HCT116 (cell line): ENCODE measurements at places on chromosomes 12 and 14.

- DNase-seq: no peak
These were observed 225.6 kb downstream of the EFCAB11 start for GRCh38 chr14:89728964-89729363.

GRCh38 chr12:31118347-31119191, 44.9 kb downstream of the DDX11 start:
- peak; percentile 12 for DNase-seq

DNA sequence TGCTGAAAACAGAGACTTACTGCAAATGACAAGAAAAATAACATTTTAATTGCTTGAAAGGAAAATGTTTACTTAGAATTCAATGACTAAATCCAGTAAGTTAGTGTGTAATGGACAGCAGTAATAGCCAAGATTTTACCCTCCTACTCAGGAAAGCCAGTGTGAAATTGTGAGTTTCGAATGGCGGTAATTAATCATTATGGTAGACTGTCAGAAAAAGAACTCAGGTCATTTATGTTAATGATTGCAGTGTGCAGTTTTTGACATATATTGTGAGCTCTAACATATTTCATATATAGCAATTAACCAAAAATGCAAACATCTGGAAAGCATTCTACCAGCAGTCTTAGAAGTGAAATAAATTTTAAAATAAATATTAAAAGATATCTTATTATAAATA, 60.3 kb downstream of the PDZRN4 start:
- no peak for DNase-seq

- DNase-seq: peak; percentile 53
These were observed 51.7 kb upstream of the KICS2 start for GRCh38 chr12:64273527-64274403.

- DNase-seq: peak; percentile 84
These were observed 232.1 kb downstream of the MSRB3 start for GRCh38 chr12:65510584-65511050.

DNA sequence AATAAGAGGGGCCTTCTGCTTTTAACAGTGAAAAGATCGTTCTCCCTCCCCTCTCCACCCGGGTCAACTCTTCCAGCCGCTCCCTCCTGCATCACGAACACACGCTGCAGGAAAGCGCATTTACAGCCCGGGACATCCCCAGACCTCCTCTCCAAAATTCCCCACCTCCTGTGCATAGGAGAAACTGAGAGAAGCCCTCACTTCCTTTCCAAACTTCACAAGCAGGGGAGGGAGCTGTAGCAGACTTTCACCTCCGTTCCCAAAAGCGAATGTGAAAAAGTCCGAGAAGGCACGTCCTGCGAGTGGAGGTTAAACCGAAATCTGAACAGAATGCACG, 513 bp downstream of the BCAT1 start:
- no peak for DNase-seq

DNA sequence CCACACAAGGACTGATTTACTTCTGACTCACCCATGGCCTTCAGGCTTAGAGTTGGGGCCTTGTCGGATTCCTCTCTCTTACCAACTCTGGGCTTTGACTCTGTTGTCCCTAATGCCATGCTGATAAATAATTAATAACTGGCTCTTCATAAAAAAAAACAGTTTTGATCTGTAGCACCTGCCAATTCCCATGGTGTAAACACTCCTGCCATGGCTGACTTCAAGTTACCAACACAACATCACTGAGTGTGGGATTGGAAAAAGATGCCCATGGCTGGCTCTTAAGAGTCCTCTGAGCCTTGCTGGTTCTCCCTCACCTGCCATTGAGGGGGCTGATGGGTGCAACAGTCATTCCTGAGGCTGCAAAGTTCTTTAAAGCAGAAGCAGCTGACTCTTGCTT, 104.8 kb downstream of the KIF26A start:
- DNase-seq: no peak

GRCh38 chr12:114852976-114853529, 169.1 kb upstream of the TBX3 start:
- DNase-seq: no peak

GRCh38 chr14:69226178-69226577, 33.8 kb upstream of the GALNT16 start:
- DNase-seq: no peak

DNA sequence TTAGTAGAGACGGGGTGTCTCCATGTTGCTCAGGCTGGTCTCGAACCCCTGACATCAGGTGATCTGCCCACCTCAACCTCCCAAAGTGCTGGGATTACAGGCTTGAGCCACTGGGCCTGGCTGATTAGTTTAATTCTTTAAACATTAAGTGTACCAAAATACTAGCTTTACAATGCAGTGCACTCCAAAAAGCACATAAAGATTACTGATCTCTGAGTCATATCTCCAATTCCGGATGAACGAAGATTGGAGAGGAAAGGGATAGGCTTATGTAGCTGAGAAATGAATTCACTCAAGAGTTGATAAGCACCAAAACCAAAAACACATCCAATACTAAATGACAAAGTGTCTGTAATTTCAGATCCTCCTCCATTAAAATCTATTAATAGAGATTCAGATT, 15.1 kb downstream of the NAV3 start:
- DNase-seq: no peak

- no peak for DNase-seq
These were observed 209.7 kb upstream of the FAR2 start for GRCh38 chr12:28939427-28939826.

GRCh38 chr14:68552602-68553001, 240.3 kb downstream of the ZFP36L1 start:
- no peak for DNase-seq

GRCh38 chr14:93369713-93370266, 22.8 kb downstream of the COX8C start:
- no peak for DNase-seq

DNA sequence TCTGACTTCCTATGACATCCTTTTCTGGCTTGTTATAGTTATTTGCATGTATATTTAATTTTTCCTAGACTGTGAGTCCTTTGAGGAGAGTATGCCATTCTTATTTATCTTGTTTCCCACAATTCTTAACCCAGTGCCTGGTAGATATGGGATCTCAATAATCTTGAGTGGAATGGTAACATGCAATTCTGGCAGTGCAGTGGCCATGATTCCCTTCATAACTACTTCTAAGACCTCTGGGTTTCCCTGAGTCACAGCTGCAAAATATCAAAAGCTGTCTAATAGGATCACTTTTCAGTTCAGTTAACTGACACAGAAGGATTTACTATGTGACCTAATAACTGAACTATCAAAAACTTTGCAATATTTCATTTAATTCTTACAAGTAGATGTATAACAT, 135.0 kb downstream of the ADAMTS20 start:
- no peak for DNase-seq

- DNase-seq: peak; percentile 65
These were observed 202.0 kb downstream of the PPM1H start for GRCh38 chr12:62732861-62733427.

- no peak for DNase-seq
These were observed 45.1 kb downstream of the PRORP start for GRCh38 chr14:35167496-35167895.

- no peak for DNase-seq
These were observed 5.0 kb upstream of the SLC4A8 start for GRCh38 chr12:51419425-51420193.

DNA sequence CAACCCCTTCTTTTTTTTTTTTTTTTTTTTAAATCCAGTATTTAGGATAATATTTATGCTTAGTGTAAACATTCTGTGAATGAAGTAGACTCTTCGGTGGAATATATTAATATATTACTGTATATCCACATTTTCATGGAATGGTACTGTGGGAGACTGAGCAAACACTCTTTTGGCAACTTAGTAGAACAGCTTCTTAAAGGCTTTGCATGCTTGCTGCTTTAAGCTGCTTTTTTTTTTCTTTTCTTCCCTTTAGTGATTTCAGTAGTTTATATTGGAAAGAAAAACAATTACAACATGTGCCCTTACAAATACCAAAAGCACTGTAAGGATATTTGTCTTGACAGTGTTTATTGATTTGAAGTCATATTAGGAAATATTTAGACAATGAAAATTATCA, 78.9 kb downstream of the AEBP2 start:
- DNase-seq: no peak

- DNase-seq: peak; percentile 41
These were observed 47.9 kb downstream of the PPP1R12A start for GRCh38 chr12:79886917-79887519.

- DNase-seq: no peak
These were observed 13.4 kb upstream of the CDKL1 start for GRCh38 chr14:50410071-50410470.
